ENCODE measurements at places on chromosomes 13 and 19. TPM values are rescaled to one million over a fixed set of nuclear protein-coding genes. Genes with fewer than 3 reads are reported as not detected.

The CLEC17A gene
- not detected for polyA plus RNA-seq

GRCh38 chr13:27691207-27691606 is 69.5 kb downstream of the POLR1D start:
- H3K4me1 ChIP-seq = no peaks in the 10 kb centered on the region
- no peak overlapping the region for H3K27ac ChIP-seq
- H3K4me3 ChIP-seq = no peak overlapping the region
- peaks cover 67% of the 10 kb centered on the region for H3K36me3 ChIP-seq

The WDR62 gene
- not detected for polyA plus RNA-seq

The TMEM238 gene
- 1.1 TPM for polyA plus RNA-seq

The ZNF723 gene
- not detected for polyA plus RNA-seq

The OLFM4 gene
- not detected for polyA plus RNA-seq

DNA sequence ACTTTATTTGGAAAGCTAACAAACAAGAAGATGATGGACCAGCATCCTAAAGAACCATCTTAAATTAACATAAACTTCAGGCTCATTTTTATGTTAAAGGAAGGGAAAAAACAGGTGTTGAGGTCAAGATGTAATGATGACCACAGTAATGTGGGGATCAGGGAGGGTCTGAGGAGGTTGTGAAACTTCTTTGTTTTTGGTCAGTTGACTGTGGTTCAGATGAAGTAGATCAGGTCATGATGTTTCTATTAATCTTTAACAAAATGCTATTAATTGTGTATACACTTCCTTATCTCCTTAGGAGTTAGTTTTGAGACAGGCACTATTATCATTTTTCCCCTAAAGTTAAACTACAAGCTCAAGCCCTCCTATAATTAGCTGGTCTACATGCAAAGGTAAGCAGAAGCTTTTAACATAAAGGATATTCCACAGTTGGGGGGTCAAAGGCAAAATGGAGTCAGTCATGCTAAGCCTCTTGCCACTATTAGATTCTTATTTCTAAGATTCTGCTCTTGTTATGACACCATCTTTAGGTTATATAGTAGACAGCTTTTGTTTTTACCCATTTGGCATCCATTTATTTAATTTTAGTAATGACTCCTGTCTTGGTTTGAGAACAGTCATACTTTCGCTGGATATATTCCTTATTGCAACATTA is 800.1 kb upstream of the PCDH9 start:
- no peak for DNase-seq
- no peaks in the 10 kb centered on the region for H3K36me3 ChIP-seq
- H3K4me3 ChIP-seq = no peak overlapping the region
- H3K27me3 ChIP-seq = no peaks in the 10 kb centered on the region
- no peaks in the 10 kb centered on the region for H3K4me1 ChIP-seq
- no peak overlapping the region for H3K27ac ChIP-seq

GRCh38 chr19:17389957-17390664 is 3.9 kb downstream of the CCDC194 start:
- peaks cover 19% of the 10 kb centered on the region for H3K4me1 ChIP-seq
- peak overlapping the region; percentile 90 for H3K4me3 ChIP-seq
- DNase-seq = no peak
- H3K27ac ChIP-seq = no peak overlapping the region
- no peaks in the 10 kb centered on the region for H3K36me3 ChIP-seq

GRCh38 chr19:51751655-51752054 is at the start of gene FPR1:
Gene FPR1, minus strand, starts transcription at chr19:51751878. Its CDS starts 4,884 bp downstream, at chr19:51746994.
- no peaks in the 10 kb centered on the region for H3K36me3 ChIP-seq
- peaks cover 30% of the 10 kb centered on the region for H3K27me3 ChIP-seq
- H3K4me3 ChIP-seq = no peak within 1 kb of the TSS
- no peaks in the 10 kb centered on the region for H3K4me1 ChIP-seq

The ZNF491 gene
- 0.16 TPM for polyA plus RNA-seq

GRCh38 chr13:38535261-38535660 is 151.6 kb upstream of the FREM2 start:
- no peak overlapping the region for H3K27ac ChIP-seq
- H3K4me1 ChIP-seq = no peaks in the 10 kb centered on the region
- H3K27me3 ChIP-seq = no peaks in the 10 kb centered on the region
- no peak for DNase-seq
- H3K36me3 ChIP-seq = no peaks in the 10 kb centered on the region

- no peaks in the 10 kb centered on the region for H3K27me3 ChIP-seq
- no peaks in the 10 kb centered on the region for H3K36me3 ChIP-seq
- no peak for DNase-seq
- H3K27ac ChIP-seq = no peak overlapping the region
These were observed 1268.4 kb upstream of the SPRY2 start for GRCh38 chr13:81609335-81609734.

DNA sequence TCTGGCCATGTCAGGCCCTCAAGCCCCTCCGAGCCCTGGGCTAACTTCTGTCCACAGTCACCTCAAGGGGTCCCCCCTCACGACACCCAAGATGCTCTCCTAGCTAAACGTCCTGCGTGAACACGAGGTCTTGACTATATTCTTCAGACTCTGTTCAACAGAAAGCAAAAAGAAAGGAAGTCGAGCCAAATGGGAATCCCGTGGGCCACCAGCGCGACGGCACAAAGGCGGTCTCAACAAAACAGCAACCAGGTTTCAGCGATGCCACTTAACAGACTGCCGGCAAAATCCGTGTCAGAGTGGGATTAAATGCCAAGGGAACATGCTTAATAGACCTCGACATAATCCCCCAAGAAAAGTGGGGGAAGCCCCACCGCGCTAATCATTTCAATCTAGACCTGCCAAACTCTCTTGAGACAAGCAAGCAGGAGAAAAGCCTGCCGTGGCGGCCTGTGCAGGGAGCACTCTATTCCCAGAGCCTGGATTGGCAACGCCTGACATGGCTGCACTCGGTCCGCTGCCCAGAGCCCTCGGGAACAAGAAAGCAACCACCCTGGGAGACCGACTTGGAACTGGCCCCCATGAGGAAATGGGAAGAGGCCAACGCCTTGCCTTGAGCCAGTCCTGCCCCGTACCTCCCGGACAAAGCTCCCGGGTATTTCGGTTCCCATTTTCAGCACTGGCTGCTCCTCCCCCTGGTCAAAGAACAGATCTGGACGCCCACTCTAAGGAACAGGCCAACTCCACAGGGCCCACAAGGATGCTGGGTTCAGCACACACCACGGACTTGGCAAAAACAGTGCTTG is 16.0 kb downstream of the ZC3H4 start:
- peaks cover 70% of the 10 kb centered on the region for H3K4me1 ChIP-seq
- no peaks in the 10 kb centered on the region for H3K27me3 ChIP-seq
- peaks cover 51% of the 10 kb centered on the region for H3K36me3 ChIP-seq

GRCh38 chr13:30792285-30793000 is 57.1 kb downstream of the ALOX5AP start:
- H3K36me3 ChIP-seq = no peaks in the 10 kb centered on the region
- no peak overlapping the region for H3K4me3 ChIP-seq
- H3K4me1 ChIP-seq = peaks cover 12% of the 10 kb centered on the region

The CFD gene
- 4.3 TPM for polyA plus RNA-seq

The ZFP28 gene
- 1.7 TPM for polyA plus RNA-seq

Data from naive thymus-derived CD8-positive, alpha-beta T cell (primary cell).